ENCODE measurements at places on chromosomes 5 and 9.

- no peak for DNase-seq
Observed at GRCh38 chr9:34582787-34583186, 6.7 kb downstream of the CNTFR start.

DNA sequence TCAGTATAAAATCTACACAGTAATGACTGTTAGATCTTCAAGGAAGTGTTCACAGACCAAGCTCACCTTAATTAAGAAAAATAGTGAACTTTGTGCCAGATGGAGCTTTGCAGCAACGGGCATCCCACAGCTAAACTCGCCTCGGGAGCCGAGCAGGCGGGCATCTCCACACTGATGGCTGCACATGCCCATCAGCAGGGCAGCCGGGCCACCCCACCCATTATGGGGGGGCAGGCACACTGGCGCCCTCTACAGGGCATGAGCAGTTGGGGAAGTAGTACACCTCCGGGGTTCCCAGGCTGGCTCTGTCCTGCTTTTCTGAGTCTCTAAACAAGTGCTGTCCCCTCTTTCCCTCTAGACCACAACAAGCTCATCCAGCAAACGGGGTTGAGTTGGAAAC, 21.6 kb downstream of the ANKS6 start:
- DNase-seq: peak; percentile 52

DNA sequence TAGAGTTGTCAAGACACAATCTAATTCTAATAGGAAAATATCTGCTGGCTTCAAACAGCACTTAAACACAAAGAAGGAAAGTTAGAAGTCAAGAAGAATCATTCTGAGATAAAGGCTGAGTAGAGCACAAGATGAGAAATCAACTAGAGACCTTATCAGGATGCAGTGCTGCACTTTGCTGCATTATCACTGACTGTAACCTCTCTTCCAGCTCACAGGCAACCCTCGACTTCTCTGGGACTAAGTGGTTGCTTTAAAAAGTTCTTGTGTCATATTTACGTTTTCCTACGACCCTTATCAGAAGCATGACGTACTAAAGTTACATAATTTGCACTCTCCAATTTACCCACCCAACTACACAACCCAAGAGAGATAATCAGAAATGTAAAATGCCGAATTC, 176.1 kb downstream of the MLLT3 start:
- DNase-seq: peak; percentile 12

- DNase-seq: no peak
Observed at GRCh38 chr5:84688566-84688965, 303.9 kb upstream of the EDIL3 start.

DNA sequence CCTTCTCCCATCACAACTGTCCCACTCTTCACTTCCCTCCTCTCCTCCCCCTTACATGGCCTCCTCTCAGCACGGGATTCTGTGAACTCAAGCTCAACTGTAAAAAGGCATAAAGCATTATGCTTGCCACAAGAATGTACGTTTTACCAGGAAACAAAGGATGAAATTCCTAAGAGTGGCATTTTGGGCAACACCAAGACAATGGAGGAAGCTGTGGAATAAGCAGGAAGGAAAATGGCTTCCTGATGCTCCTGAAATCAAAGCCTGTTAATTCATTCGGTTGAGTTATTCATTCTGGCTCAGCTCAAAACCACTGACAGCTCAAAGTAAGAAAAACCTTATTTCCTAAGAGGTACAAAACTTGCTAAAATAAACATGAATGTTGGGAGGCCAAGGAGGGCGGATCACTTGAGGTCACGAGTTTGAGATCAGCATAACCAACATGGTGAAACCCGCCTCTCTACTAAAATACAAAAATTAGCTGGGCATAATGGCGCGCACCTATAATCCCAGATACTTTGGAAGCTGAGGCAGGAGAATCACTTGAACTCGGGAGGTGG, 40.8 kb upstream of the DMRT1 start:
- DNase-seq: no peak

DNA sequence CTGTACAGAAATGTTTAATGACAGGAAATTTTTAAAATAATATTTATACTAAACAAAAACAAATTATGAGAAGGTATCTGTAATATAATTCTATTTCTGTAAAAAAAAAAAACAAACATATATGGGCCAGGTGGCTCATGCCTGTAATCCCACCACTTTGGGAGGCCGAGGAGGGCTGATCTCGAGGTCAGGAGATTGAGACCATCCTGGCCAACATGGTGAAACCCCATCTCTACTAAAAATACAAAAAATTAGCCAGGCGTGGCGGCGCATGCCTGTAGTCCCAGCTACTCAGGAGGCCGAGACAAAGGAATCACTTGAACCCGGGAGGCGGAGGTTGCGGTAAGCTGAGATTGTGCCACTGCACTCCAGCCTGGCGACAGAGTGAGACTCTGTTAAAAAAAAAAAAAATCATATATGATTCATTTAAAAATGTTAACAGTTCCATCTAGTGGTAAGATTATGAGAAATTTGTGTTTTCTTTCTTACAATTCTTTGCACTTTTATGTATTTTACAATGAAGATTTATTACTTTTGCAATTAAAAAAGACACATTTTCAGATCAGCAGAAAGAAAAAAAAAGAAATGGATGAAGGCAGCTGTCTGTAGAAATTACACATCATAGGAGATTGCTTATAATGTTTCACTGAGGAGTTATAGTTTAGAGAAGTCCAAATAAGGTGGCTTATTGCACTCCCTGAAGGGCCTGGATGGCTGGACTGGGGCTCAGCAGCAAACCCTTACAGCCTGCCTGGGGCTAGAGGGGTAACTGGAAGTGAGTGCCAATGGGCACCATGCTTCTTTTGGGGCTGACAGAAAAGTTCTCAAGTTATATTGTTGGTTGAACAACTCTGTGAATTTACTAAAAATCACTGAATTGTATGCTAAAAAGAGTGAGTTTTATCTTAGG, 20.3 kb downstream of the C9orf153 start:
- DNase-seq: no peak

DNA sequence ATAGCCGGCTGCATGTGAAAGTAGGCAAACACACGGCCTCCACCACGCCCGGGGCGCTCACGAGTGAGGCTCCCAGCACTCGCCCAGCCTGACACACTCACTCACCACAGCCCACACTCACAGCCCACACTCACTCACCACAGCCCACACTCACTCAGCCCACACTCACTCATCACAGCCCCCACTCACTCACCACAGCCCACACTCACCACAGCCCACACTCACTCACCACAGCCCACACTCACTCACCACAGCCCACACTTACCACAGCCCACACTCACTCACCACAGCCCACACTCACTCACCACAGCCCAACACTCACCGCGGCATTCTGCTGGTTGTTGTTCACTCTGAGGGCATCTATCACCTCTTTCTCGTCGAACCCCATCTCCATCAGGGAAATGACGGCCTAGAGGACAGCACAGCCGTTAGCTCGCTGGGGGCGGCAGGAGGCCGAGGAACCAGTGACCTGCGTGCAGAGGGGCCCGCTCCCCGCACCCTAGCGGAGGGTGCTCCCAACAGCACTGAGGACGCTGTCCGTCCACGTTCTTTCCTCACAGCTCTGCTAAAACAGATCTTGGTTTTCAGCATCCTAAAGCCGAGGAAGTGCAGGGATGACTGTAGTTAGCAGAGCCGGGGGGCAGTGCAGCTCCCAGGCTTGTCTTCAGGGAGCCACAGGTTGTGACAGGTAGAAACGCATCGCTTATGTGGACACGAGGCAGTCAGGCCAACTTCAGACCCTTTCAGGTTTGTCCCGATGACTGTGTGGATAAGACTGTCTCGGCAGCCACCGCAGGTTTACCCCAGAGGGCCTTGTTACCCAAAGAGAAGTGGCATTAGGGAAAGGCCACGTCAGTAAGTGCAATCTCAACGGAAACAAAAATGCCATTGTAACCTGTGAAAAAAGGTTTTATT, 21.6 kb downstream of the UBAC1 start:
- no peak for DNase-seq
